ENCODE measurements at places on chromosomes 6 and 20.
A peak's percentile ranks its signal among the peaks of the same experiment; 100 is the strongest.

DNA sequence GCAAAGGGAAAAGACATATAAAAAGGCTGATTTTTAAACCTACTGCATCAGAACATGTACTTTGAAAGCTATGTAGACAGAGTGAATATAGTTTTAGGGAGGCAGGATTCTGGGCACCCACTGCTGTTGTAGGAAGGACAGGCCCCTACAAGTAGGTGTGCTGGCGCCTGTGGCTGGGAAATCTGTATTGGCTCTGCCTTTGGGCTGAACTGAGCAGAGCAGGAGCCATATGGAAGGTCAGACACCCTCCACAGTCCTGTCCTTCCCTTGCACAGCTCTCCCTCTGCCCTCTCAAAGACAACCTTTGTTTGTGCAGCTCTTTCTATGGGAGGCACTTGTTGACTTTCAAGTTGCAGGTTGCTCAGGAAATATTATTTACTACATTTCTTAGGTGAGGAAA is 18.4 kb upstream of the ULBP3 start:
- no peak for DNase-seq

GRCh38 chr6:161876231-161876630 is 602.4 kb upstream of the AGPAT4 start:
- DNase-seq = no peak

DNA sequence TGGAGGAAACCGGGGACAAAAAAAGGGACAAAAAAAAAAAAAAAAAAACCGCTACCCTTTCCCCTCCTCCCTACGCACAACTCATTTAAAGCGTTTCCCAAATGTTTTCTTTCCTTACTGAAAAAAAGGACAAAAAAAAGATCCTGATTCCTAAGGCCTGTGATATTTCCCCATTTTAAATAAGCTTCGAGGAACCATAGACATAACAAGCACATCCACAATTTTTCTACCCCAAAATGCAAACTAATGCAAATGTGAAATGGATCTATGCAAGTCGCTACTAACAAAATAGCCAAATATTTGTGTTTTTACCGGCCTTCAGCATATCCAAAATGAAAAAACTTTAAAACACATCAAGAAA is 1.4 kb upstream of the ZNF217 start:
- DNase-seq = no peak

DNA sequence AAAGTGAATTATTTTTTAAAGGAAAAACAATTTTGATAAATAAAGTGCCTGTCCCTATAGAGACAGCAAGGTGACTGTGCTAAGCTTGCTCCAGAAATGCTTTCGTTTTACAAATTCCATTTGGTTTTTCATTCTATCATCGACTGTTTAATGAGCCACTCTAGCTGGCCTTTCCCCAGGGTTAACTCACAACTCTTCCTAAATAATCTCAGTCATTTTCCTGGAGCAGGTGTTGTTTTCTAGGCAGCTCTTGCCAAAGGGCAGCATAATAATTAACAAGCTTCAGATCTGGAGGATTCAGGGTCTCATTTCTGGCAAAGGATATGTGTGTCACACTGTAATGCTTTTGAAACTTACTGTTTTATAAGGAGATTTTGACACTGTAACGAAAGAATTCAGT is 184.2 kb downstream of the KHDC1L start:
- DNase-seq = no peak

DNA sequence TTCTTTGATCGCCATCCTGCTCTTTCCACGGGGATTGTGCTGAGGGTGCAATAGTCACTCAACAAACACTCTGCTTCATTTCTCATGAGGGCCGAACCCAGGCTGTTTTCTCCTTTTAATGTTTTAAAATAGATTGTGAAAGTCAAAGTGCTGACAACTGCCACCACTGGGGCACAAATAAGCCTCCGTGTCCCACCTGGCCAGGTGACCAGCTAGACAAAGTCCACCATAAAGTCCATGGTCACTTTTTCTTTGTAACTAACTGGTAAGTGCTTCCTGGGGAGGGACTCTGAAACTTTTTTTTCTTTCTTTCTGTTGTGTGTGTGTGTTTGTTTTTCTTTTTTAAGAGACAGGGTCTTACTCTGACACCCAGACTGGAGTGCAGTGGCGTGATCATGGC is 219.8 kb downstream of the LY86 start:
- DNase-seq = no peak

DNA sequence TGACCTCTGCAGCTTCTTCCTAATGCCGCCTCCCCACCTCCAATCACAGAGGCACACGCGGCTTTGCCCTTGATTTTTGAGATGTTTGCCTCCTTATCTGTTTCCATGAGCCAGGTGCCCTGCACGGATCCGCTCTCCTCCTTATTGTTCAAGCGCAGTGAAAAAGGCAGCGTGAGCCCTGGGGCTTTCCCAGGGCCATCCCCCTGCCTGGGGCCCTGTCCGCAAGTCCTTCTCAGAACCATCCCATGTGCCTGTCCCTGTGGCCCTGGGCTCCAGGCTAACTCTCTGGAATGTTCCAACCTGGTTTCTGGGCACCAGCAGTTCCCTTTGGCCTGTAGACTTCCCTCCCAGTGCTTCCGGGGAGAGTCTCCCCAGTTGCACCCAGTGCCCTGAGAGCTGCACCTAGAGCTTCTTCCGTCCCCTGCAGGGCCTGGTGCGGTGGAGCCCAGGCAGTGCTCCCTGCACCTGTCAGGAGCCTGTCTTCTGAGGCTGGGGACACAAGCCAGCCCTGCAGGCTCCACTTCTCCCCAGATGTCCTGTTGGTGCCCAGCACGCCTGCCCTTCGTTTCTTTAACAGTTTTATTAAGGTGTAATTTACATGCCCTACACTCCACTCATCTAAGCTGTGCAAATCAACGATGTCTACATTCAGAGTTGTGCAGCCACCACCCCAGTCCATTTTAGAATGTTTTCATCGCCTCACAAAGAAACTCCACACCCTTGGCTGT is 330.3 kb downstream of the CDH4 start:
- DNase-seq = no peak

DNA sequence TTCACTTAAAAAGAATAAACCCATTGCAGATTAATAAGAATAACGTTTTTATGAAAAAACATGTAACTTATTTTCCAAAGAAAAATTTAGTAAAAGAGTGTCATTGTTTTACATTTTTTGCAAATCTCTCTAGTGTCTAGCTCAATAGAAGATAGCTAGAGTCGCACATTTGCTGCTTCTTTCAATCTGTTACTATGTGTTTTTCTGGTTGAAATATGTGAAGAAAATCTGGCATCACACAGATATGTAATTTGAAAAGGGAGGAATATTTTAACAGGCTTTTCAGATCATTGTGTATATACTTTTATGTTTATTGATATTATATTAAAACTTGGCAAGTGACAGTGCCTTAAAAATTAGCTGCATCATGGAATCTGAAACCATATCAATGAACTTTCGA is 9.1 kb downstream of the CCN6 start:
- no peak for DNase-seq

- no peak for DNase-seq
These were observed 358.6 kb downstream of the BTBD9 start for GRCh38 chr6:38281126-38281525.

GRCh38 chr20:11445161-11445560 is 472.5 kb upstream of the BTBD3 start:
- no peak for DNase-seq

DNA sequence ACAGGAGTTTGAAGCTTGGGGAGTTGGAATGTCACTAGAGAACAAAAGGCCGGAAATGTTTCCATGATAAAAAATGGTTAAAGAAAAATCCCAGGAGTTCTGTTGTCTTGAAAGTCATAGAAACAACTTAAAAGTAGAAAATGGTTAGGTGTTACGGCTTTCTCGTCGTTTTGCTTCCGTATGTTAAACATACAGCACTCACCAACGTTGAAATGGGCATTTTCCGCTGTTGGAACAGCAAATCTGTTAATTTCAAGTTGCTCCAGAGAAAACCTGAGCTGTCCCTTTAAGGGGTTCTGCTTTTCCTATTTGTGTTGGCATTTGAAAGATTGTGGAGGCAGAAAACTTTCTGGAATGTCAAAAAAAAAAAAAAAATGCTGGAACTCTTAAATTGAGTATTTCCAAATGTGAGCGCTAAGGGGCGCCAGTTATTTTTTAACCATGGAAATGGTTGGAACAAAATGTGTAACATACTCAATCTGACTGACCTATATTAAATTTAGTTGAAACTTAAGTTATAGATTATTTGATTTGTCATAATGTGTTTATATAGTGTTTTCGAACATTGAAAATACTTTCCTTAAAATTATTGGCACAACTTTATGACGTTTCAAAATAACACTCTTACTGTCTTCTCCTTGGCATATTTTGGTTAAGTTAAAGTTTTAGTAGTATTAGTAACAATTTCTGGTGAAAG is 2.2 kb downstream of the QKI start:
- no peak for DNase-seq

- no peak for DNase-seq
These were observed 95.1 kb upstream of the MPC1 start for GRCh38 chr6:166477647-166478365.

- no peak for DNase-seq
These were observed 38.1 kb downstream of the BICRAL start for GRCh38 chr6:42819803-42820511.

DNA sequence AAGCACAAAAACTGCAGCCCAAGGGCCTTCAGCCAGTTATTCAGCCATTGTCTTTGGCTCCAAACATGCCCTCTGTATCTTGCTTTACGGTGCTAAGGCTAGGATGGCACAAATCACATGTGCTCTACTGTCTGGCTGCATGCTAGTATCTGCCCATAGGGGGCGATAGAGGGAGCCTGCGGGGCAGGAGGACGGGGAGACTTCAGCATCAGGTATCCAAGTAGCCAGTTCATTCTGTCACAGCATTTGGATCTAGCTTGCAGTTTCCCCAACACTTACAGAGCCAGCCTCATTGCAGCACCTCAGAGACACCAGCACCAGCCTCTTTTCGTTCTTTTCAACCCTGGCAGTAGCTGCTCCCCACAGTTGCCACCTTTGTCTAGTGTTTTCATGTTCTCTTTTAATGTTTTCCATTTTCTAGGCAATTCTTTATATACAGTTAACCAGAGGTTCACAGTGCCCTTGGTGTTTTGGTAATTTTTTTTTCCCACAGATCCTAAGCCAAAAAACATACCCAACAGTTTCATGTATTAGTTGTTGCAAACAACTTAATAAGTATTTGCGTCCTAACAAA is 705.9 kb downstream of the PTPRT start:
- DNase-seq = peak; percentile 36

GRCh38 chr6:137874204-137875057 is 7.4 kb downstream of the TNFAIP3 start:
- DNase-seq = no peak

GRCh38 chr6:79787626-79788025 is 156.5 kb downstream of the SH3BGRL2 start:
- DNase-seq = no peak

DNA sequence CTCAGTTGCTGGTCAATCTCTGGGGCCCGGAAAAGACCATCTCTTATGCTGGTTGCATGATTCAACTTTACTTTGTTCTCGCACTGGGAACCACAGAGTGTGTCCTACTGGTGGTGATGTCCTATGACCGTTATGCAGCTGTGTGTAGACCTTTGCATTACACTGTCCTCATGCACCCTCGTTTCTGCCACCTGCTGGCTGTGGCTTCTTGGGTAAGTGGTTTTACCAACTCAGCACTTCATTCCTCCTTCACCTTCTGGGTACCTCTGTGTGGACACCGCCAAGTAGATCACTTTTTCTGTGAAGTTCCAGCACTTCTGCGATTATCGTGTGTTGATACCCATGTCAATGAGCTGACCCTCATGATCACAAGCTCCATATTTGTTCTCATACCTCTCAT is 4.3 kb downstream of the OR2J3 start:
- no peak for DNase-seq

GRCh38 chr6:108782179-108783041 is 65.8 kb upstream of the ARMC2 start:
- peak; percentile 86 for DNase-seq
